LHCN-M2 (cell line): ENCODE measurements at places on chromosomes 1 and 21.

DNA sequence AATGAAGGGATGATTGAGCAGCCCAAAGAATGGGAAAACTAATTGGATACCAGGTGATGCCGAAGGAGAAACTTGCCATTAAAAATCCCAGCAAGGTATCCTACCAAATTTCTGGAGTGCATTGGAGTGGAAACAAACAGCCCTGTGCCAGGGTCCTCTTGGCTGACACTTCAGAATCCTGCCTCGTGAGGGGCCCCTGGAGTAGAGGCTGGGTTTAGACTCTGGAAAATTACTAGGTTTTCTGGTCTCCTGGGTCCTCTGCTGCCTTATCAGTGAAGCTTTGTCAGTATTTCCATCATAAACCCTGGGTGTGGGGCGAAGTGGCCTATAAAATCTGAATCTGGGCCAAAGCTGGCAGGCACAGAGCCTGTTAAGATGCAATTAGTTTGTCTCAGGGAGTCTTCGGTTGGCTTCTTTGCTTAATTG, 289.2 kb upstream of the USP24 start:
- no peak for DNase-seq

DNA sequence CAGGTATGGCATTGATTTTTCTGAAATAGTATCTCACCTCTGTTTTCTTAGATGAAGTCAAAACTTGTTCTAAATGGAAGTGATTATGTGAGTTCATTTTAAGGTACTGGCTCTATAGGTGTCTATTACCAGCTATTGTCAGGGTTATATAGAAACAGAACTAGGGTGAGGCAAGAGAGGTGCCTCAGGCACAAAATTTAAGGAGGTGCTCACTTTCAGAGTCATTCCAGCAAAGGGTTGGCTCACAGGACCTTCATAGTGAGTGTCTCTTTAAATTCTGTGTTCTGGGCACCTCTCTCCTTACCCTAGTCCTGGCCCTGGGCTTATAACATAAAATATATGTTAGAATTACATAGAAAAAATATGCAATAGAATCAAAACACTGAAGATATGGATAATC, 49.3 kb downstream of the KIAA0319L start:
- DNase-seq, result no peak

GRCh38 chr1:59204001-59204400, 92.9 kb upstream of the FGGY start:
- DNase-seq, result no peak

- peak; percentile 55 for DNase-seq
Observed at GRCh38 chr1:46547481-46548383, 3.7 kb downstream of the KNCN start.
